ENCODE measurements at places on chromosomes 11 and 22. TPM values are rescaled to one million over a fixed set of nuclear protein-coding genes. Genes with fewer than 3 reads are reported as not detected.

GRCh38 chr11:70680781-70681281 lies 282.5 kb downstream of the CTTN start:
- no peak for DNase-seq

- DNase-seq, result no peak
Observed at GRCh38 chr11:61963016-61963281, 4.5 kb downstream of the FTH1 start.

DNA sequence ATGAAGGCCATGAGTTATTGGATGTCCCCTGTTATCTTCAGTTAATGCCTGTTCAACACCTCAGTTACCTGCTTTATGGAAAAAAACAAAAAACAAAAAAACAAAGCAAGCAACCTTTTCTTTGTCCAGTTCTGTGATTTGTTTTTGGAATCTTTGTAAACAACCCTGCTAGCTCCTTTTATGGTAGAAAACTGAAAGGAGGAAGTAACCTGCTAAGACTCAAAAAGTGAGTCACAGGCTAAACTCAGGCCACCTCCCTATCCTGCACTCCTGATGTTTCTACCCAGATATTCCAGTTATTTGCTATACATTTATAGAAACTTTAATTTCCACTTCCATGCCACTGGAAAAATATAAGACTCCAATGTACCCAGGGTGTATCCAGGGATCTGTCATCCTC lies 20.6 kb upstream of the TLCD5 start:
- DNase-seq, result no peak

DNA sequence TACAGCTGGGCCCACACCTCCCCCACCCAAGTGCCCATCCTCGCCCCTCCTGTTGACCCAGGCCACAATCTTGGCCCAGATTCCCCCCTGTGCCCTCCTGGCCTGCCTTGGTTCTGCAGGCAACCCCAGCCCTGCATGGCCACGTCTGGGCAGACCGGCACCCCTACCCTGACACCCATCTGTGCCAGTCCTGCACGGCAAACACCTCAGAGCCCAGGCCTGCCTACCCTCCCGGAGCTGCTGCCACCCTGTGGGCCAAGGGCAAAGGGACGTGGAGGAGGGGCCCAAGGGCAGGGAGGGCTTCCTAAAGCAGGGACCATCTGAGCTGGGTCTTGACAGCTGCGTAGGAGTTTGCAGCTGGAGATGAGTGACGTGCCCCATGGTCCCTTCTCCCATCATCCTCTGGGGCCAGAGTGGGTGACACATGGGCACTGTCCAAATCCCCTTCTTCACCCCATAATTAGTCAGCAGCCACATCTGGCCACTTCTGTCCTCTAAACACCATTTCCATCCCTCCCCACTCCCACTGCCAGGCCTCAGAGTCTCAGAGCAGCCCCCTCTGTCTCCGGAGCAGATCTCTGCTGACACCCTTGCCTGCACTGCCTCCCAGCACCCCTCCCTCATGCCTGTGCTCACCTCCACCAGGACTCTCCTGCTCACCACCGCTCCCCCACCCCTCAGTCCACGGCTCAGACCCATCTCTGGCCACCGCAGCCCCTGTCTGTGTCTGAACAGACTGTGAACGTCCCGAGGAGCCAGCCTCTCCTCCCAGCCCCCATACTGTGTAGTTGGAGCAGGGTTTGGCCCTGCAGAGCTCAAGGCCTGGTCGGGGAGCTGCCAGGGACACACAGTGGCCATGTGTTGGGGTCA lies 35.6 kb upstream of the PPARA start:
- no peak for DNase-seq

GRCh38 chr11:11843642-11844041 lies 1.9 kb downstream of the USP47 start:
- DNase-seq, result no peak

DNA sequence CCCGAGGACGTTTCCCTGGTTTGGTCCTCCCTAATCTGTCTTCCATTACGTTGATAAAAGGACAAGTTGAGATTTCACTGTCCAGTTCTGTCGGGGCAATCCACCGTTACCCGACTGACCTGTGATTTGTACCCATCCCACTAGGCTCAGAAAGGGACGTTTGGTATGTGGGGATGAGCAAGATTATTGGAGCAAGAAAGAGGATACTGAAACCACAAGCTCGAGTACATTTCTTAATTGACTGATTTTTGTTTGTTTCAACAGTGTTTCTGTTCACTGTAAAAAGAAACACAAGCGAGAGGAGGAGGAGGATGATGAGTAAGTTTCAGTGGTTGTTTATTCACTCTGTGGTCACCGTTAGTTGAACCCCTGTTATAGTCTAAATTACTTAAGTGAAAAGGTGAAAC lies 969 bp downstream of the CCDC117 start:
- no peak for DNase-seq

GRCh38 chr22:20061481-20061861 lies 18.6 kb upstream of the DGCR8 start:
- no peak for DNase-seq

- DNase-seq, result no peak
Observed at GRCh38 chr11:16843294-16843693, 104.8 kb downstream of the C11orf58 start.

DNA sequence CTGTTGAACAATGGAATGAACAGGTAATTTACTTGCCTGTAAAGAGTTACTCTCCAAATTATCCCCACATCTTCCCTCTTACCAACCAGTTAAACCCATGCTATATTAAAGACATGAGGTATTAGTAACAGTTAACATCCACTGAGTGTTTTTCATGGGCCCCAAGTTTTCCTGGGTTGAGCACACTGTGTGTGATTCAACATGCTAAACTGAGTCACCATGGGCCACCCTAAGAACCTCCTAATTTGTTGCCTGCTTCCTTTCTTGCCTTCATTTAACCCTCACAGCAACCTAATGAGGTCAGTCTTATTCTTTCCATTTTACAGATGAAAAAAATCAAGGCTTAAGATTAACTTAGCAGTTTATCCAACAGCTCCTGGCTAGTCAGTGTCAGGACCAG lies 51.0 kb downstream of the GALNT18 start:
- DNase-seq, result no peak

GRCh38 chr22:19035474-19036228 lies 86.6 kb downstream of the DGCR2 start:
- DNase-seq, result peak; percentile 34

DNA sequence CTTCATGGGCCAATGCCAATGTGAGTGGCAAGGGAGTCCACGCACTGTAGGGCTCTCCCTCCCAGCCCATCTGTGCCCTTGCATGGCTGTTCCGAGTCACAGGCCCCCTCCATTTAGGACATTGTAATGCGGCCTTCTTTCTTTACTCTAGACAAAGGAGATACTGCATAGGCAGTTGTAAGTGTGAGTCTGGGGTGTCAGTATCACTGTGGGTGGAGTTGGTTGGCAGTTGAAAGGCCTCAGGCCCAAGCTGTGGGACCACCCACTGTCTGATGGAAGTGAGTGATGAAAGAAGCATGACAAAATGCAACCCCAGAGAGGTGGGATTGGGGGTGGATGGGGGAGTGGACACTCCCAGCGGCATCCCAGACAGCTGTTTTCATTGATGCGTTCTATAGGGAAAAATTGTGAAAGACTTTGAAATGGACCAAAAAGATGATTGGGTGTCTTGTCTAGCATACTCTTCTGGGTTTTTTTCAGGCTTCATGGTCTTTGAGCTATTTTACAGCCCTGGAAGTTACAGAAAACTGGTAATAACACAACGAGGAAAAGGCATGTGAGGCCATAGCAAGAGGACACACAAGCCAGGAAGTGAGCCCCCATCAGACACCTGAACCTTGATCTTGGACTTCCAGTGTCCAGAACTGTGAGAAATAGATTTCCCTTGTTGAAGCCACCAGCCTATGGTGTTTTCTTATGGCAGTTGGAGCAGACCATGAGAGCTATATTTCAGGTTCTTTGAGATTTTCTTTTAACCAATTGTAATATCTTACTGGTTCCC lies 114.6 kb downstream of the NECTIN1 start:
- DNase-seq, result no peak

GRCh38 chr11:129248618-129249017 lies 56.5 kb upstream of the ARHGAP32 start:
- DNase-seq, result no peak

DNA sequence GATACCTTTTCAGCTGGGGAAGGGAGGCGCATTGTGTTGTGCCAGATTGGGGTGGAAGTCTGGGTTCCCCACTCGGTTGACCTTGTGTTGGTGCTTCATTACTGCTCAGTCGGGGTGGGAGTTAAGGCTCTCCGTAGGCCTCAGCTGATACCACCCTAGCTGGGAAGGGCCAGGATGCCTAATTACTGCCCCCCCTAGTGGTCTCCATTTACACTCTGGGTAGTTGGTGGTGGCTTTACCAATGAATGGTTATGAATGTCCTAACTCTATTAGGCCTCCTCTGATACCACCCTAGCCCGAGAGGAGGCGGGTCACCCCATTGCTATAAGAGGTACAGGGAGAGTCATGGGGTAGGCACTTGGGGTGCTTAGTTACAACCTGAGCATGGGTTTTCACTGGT lies 27.5 kb upstream of the HIKESHI start:
- DNase-seq, result peak; percentile 57

DNA sequence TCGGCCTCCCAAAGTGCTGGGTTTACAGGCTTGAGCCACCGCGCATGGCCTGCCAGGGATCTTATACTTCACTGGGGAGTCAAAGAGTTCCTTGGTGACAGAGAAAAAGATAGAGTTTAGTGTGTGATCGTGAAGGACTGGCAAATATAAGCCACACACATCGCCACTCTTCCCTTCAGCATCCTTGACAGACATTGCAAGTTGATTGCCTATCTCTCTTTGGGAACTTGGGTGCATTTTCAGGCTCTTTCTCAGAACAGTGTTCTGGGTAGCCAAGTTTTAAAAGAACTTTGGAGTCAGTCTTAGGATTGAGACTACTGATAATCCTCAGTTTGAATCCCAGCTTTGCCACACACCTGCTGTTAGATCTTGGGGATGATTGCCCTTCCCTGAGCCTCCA lies 19.8 kb downstream of the MIAT start:
- no peak for DNase-seq

GRCh38 chr11:115197031-115197430 lies 307.2 kb downstream of the CADM1 start:
- DNase-seq, result no peak

DNA sequence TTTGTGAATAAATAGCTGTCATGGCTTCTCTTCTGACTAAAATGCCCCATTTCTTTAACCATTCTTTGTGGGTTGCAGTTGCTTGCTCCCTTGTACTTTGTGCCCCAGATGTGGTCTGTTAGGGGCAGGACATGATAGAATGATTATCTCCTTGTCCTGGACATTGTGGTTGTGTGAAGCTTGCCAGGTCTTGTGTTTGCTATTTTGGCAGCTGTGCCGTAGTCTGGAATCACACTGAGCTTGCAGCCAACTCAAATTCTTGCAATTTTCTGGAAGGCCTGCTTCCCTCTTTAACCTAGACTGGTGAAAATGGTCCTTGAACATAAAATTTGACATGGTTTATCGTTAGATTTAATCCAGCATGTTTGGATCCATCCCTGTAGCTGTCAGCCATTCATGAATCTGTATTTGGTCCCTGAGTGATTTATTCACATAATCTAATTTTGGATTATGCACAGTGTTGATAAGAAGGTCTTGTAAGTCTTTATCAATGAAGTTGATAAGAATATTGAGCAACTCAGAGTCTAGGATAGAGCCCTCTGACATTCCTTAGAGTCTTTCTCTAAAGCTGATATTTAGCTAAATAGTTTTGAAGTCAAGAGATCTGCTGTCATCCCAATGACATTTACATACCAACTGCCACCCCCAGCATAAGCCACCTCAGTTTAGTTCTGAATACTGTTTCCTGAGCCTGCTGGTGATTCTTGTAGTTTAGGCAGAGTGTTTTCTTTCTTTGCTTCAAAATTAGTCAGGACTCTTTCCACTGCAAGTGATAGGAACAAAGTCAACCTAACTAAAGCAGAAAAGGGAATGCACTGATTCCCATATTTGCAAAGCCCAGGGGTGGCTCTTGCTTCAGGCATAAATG lies 9.8 kb downstream of the SPON1 start:
- DNase-seq, result no peak

DNA sequence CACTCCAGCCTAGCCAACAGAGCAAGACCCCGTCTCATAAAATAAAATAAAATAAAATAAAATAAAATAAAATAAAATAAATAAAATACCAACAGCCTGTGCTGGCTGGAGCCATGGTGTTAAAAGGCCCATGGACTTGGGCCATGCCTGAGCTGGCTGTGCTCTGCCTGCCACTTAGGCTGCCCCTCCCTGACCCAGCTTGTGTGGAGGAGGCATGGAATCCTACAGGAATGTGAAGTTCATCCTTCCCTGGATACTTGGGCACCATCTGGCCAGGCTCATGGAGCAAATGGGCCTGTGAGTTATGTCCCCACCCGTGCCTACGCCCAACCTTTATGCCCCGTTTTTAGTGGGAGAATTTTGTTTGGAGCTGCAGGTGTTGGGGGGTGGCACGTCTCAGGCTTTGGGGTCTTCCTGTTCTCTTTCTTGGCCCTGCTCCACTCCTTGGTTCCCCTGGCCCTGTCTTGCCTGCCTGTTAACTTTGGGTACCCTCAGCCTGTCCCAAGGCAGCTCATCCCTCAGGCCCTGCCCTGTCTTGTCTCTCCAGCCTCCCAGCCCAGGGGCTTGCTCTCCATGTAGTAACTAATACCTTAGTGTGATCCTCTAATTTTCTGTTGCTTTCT lies 51.3 kb downstream of the BCR start:
- DNase-seq, result no peak

GRCh38 chr22:31526270-31526669 lies 29.9 kb downstream of the SFI1 start:
- no peak for DNase-seq

The NOX4 gene
- total RNA-seq, result not detected

The AP2A2 gene
- total RNA-seq, result 122 TPM

The TREH gene
- total RNA-seq, result not detected

The ACR gene
- total RNA-seq, result not detected

The CHRDL2 gene
- total RNA-seq, result 2.5 TPM

The CARNS1 gene
- 0.09 TPM for total RNA-seq

The TRIM48 gene
- total RNA-seq, result not detected

The KCNJ1 gene
- not detected for total RNA-seq

The RPS13 gene
- 1,349 TPM for total RNA-seq

The ELMOD1 gene
- not detected for total RNA-seq

The SCGB1D2 gene
- total RNA-seq, result not detected

The PGR gene
- total RNA-seq, result not detected
